Brain (organoid and tissue), 16 donors: ENCODE measurements at places on chromosomes 5 and 9.

DNA sequence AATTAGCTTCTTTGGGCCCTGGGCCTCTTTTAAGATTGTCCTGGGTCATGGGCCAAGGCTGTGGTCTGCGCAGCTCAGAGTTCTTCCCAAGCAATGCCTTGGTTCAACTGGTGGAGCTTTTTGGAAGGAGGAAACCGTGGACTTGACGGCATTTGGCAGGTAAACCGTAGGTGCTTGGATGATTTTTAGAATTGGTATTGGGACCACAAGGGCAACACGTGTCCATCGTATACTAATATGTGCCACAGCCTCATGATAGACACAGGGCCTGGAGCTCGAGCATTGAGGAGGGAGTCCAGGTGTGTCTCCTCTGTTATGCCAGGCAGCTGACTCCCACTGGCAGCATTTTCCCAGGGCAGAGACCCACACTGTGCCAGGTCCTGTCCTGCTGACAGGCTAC, 120.9 kb upstream of the PITX1 start:
- no peak for DNase-seq

GRCh38 chr9:121285835-121286687, 18.1 kb downstream of the GSN start:
- DNase-seq = no peak

DNA sequence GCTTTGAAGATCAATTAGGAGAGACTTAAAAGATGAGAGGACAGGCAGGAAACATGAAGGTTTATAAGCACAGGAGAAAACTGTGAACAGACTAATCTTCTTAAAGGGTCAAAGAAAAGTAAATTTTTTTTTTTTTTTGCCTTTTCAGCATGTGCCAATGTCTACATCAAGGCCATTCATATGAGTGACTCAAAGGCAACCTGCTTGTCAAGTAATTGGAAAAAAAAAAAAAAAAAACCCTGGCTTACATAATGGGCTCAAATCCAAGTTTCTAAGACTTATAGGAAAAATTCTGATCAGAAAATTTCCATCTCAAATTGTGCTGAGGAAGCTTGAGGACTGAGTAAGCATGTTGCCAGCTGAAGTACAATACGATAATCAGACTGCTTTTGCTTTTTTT, 15.9 kb downstream of the PPP2R2B start:
- no peak for DNase-seq

DNA sequence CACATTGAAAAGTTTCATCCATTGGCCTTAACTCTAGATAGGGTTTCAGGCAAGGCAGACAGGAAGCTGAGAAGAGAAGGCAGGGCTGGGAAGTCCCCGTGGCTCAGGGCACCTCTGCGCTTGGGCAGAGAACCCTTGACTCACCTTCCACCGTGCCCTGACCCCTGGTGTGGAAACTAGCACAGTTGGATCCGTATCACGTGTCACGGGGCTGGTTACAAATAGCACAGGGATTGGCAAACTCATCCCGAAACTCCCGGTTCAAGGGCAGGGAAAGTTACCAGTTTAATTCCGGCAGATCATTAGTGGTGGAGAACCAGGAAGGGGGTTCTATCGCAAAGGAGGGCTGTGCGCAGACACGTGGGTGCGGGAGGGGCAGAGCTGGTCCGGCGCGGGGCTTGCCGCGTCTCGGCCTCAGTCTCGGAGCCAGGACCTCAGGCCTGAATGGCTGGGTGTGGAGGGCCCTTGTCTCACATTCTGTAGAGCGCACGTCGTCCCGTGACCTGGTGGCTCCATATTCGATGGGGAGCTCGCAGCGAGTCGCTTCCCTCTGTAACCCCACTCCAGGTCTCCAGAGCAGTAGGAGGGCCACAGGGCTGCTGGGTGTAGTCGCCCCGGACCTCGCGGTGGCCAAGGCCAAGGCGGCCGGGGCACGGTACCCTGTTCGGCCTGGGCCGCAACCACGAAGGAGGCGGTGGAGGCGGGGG, 771 bp upstream of the TMEM171 start:
- DNase-seq = no peak

- DNase-seq = no peak
Measured at GRCh38 chr5:116672203-116672602, 97.6 kb upstream of the SEMA6A start.

DNA sequence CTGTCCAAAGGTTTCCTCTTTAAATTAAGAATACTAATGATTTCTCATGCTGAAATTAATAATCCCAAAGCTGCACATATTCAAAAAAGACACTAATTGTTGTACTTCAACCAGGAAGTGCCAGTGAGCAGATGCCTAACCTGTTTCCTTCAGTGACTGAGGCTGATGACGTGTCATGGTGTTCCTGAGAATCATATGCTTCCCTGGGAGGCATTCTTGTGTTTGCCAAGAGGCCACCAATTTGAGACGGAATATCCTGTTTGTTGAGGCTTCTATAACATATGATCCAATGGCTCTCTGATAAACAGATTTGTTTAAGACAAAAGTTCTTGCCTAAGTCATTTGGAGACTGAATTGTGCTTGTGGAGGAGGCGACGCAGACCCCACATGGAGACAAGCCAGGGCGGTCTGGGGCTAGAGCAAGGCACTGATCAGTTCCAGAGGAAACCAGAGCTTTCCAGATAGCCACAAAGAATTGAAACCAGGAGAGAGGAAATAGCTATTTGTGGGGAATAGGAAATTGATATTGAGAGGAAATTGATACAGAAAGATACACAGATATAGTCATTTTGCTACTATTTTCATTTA, 66.4 kb upstream of the ZNF608 start:
- no peak for DNase-seq

DNA sequence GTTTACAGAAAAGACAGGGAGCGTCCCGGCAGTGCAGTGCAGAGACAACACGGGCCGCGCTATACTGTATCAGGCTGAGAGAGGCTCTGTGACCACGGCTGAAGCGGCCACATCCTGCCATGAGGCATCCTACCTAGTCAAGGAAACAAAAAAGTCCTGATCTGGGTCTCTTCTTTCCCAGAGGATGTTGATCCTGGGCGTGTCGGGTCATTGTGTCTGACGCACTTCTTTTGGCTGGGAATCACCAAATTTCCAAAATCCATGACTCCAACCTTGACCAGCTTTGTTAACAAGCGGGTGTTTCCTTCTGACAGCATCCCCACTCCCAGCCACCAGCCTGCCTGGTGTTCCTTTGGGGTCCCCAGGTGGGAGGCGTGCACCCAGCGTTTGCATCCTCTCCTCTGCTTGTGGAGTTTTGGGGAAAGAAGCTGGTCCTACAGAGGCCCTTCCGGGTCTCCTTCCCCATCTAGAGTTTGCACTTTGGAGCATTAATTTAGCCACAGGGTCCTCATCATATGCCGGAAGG, 91.4 kb upstream of the RAI14 start:
- no peak for DNase-seq

GRCh38 chr9:122929796-122930354, 1.4 kb downstream of the ZBTB26 start:
- no peak for DNase-seq

- no peak for DNase-seq
Measured at GRCh38 chr5:54915466-54916027, 69.8 kb downstream of the ESM1 start.

- no peak for DNase-seq
Measured at GRCh38 chr5:90168399-90168798, 241.2 kb downstream of the CETN3 start.

- peak; percentile 77 for DNase-seq
Measured at GRCh38 chr5:72477176-72477575, 30.0 kb downstream of the ZNF366 start.

GRCh38 chr5:130280528-130281217, 376.4 kb downstream of the CHSY3 start:
- DNase-seq = no peak

DNA sequence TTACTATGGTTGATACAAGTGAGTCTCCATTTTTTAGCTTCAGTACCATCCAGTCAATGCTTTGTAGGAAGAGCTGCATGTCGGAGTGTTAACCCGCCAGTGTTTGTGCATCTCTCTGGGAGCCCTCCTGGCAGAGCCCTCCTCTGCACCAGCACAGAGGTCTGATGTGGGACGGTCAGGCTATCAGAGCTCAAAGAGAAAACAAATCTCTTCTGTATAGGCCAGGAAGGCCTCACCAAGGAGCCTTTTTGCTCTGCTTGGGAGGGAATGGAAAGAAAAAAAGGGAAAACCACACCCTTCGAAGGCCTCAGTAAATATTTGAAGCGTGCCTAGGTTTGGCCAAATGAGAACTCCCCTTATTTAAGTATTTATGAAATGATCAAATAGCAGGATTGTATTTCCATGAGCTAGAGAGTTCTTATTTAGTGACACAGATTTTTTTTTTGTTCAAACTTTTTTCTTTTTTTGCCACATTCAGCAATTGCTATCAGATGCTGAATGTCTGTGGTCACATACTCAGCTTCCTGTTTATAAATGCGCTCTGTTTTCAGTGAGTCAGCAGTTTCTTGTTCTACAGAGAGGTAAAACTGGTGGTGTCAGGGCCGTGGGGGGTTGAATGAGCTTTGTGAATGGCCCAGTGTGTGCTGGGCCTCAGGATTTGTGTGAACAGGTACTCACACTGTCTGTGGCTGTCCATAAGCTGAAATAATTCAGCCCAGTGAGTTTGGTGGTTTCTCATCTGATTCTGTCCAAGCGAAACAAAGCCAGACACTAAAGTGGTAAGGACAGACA, 226.6 kb downstream of the SNX18 start:
- no peak for DNase-seq

DNA sequence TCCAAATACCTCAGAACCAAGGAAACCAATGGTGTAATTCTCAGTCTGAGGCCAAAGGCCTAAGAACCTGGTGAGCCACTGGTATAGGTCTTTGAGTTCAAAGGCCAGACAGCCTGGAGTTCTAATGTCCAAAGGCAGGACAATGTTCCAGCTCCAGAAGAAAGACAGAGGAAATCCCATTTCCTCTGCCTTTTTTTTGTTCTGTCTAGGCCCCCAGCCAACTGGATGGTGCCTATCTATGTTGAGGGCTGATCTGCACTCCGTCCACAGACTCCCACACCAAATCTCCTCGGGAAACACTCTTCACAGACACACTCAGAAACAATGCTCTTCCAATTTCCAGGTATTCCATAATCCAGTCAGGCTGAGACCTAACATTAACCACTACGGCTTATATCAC, 30.1 kb downstream of the FNIP1 start:
- DNase-seq = no peak

DNA sequence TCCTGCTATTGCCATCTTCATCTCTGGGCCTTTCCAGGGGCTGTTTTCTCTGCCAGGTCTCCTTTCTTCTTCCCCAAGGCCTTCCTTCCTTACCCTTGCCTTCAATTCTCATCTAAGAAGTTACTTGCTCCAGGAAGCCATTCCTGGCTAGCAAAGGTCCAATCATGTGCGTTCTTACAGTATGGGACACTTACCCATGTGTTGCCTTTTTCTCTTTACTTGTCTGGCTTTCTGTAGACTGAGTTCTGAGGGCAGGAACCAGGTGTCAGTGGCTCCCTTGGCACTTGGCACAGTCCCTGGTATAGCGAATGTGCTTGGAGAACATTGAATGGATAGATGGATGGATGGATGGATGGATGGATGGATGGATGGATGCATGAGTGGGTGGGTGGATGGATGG, 10.2 kb downstream of the FOXI1 start:
- DNase-seq = no peak

DNA sequence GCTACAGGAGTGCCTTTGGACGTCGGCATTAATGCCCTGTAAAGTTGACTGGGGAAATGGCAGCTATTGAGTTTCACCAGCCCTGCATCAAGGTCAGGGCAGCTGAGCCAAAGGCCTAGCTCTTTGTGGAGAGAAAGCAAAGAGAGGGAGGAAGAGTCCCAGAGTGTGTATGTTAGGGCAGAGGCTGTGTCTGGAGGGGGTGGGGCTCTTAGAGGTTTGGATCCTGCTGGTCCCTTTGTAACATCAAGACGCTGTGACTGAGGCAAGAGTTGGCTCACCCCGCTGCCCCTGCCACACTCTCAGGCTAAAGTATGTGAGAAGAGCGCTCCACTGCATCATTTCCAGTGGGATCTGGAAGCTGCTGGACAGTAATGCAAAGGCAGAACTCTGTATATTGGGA, 34.3 kb downstream of the TMOD1 start:
- DNase-seq = no peak

DNA sequence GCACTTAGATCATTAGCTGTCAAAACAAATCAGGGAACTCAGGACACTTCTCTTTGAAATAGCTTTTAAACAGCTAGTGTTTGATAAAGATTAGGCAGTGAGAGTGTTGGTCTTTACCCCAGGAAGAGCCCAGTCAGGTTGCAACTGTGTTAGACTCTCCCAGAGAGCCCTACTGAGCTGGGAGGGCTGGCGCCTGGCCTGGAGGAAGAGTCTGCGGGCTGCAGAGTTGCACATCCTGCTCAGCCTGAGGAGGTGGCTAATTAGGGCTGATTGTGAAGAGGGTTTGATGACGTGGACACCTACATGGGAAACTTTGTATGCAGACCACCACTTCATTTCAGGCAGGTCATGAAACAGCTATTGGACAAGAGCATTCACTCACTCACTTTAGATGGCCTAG, 112.0 kb downstream of the TMEM174 start:
- no peak for DNase-seq

DNA sequence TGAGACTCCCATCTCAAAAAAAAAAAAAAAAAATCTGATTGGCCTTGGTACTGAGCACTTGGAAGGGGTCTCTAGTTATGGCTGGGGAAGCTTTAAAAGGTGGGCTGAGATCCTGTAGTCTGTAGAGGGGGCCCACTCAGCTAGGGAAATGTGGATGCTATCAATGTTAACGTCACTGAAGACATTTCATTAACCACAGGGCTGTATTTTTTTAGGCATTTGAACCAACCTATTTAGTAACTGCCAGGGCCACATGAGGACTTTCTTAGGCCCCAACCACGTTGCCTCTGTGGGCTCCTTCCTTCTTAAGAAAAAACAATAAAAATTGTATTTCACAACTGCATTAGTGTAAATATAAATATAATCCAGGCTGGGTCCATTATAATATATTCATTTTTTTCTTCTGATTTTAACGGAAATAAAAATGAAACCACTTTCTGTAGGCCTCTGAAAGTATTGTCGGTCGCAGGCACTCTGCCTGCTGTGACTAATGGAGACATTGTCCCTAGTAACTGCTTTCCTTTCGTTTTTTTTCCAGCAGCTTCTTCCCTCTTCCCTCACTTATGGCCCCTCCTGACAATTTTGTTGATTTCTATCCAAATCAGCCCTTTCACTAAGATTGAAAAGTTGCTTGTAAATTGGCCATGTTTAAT, 71.6 kb downstream of the GCNT1 start:
- no peak for DNase-seq

DNA sequence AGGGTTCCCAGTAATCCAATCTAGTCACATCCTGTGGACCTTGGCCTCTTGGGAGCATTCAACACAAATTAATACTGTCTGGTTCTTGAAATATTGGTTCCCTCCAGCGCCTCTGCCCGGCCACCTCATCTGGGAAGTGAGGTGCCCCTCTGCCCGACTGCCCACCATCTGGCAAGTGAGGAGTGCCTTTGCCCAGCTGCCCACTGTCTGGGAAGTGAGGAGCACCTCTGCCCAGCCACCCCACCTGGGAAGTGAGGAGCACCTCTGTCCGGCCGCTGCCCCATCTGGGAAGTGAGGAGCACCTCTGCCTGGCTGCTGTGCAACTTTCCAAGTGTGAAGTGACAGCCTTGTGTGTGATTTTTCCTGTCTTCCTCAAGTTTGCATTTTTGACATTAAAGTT, 42.7 kb upstream of the SMIM15 start:
- no peak for DNase-seq
